ENCODE measurements at places on chromosomes 11 and 22.

DNA sequence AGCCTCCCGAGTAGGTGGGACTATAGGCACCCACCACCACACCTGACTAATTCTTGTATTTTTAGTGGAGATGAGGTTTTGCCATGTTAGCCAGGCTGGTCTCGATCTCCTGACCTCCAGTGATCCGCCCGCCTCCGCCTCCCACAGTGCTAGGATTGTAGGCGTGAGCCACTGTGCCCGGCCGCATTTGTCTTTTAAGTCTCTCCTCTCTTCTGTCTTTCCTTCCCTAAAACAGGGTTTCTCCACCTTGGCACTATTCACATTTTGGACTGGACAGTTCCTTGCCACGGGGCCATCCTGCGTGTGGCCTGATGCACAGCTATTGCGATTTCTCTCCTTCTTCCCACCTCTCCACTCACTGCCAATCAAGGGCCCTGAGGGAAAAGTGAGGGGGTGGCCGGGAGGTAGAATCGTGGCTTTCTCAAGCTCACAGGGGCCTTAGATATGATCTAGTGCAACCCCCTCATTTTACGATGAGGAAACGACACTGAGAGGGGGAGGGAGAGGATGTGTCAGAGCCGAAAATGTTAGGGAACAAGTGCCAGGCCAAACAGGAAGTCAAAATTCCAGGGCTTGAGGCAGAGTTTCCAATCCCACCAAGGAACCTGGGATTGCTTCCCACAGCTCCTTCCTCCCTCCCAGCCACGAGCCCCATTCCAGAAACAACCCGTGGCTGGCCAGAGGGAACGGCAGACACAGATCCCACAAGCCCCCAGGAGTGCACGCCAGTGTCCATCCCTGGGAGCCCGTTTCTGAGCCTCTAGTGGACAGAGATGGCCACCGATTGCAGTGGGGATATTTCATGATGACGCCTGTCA lies 21.2 kb downstream of the SCGB1A1 start:
- no peak for DNase-seq

DNA sequence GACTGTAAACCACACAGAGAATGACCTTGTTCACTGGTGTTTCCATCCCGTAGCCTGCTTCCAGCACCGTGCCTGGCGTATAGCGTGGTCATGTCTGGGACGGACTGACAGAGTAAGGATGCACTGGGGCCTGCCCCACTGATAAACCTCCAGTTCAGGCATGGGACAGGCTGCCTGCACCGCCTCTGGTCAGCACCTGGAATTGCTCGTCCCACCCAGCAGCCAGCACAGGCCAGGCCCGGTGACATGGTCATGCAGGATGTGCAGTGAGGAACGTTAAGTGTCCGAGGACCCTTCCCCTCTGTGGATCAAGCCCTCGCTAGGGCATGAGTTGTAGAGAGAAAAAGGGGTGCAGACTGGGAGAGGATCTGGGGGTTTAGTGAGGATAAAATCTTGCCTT lies 44.8 kb downstream of the LMO1 start:
- no peak for DNase-seq

DNA sequence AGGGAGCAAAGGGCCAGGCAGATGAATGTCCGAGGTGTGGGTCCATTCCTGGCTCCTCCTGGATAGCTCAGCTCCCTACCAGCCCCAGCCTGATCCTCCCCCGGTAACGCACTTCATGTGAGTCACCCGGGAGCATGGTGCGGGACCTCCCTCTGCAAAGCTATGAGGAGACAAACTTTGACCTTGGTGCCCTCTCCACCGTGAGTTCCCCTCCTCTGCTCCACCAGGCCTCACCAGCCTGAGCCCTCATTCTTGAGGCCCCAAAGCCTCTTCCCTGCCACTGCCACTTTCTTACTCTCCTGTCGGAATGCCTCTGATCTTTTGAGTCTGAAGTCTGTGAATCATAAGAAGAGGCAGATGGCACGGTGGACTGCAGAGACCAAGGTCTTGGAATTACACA lies 37.4 kb upstream of the CD82 start:
- no peak for DNase-seq

DNA sequence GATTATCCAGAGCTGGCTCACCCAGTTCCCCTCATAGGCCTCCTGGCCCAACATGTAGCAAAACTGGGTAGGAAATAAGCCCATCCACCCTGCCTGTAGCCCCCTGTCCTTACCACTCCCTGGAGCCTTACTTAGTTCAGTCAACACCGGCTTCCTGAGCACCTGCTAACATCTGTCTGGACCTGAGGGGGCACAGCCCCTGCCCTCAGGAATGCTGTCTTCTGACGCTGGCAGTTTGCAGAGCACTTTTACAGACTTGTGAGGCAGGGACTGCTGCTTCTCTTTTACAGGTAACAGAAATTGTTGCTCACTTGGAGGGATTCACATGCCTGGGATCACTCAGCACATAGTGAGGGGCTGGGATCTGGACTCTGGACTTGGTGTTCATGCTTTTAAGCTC lies 152.0 kb upstream of the TBCEL start:
- no peak for DNase-seq

DNA sequence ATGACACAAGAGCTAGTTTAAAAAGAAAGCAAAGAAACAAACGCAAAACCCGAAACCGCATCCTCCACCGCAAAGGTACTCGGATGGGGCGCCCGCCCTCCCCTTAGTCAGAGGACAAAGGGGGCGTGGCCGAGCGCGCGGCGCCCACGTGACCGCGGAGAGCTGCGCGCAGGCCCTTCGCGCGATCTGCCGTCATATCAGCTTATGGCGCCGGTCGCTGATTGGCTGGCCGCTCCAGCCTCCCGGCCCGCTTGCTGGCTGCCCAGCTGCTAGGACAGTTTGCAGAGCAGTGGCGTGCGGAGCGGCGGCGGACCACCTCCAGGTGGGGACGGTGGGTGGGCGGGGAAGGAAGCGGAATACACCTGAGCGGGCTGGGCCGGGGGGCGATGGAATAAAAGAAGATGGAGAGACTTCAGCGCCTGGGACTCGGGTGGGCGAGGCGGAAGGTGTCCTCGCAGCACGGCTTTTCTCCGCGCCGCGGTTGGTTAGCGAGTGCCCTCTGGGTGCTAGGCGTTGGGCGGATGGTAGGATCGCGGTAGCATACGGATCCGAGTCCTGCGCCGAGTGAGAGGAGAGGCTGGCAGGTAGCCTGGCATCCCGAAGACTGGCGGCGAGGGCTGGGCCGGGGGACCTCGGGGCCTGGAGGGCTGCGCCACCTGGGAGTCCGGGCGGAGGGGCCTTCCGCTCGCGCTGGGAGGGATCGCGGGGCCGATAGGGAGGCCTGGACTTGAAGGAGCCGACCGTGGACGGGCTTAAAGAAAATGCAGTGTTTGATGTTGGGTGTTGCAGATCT lies at the start of gene SC5D:
TSS of gene SC5D (plus strand) at position 277 of the 793 bp plus-strand sequence. CDS start 10,605 bp downstream, outside the sequence.
- DNase-seq, result peak; percentile 90

- no peak for DNase-seq
These were observed 201.8 kb upstream of the E2F8 start for GRCh38 chr11:19442554-19442910.

GRCh38 chr11:95505927-95506426 lies 275.0 kb upstream of the SESN3 start:
- no peak for DNase-seq

DNA sequence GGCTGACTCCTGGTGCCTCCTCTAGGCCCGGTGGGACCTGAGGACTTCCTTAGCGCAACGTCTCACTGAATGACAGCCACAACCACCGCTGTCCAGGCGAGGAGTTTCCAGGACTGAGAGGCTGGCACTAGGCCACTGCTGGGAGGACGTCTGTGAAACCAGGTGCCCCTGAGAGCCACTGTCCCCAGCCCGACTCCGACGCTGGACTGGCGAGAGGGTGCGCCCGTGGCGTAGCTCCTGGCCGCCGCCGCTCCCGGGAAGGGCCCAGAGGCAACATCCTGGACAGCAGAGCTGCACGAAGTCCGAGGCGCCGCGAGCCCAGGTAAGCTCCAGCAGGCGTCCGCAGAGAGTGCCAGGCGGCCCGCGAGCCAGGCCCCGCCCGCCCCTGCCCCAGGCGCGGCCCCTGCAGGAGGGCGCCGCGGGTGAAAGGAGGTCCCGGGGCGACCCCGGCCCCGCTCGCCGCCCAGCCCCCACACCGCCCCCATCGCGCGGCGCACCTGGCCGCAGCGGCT lies 525 bp downstream of the DGCR2 start:
- DNase-seq, result peak; percentile 17

- DNase-seq, result peak; percentile 71
These were observed 46.0 kb upstream of the PARVA start for GRCh38 chr11:12331239-12331874.

- no peak for DNase-seq
These were observed 3.7 kb downstream of the IL2RB start for GRCh38 chr22:37146051-37146385.

GRCh38 chr11:69280994-69281393 lies 13.0 kb upstream of the MYEOV start:
- no peak for DNase-seq

- no peak for DNase-seq
These were observed 9.1 kb downstream of the TPBGL start for GRCh38 chr11:75249704-75250103.

DNA sequence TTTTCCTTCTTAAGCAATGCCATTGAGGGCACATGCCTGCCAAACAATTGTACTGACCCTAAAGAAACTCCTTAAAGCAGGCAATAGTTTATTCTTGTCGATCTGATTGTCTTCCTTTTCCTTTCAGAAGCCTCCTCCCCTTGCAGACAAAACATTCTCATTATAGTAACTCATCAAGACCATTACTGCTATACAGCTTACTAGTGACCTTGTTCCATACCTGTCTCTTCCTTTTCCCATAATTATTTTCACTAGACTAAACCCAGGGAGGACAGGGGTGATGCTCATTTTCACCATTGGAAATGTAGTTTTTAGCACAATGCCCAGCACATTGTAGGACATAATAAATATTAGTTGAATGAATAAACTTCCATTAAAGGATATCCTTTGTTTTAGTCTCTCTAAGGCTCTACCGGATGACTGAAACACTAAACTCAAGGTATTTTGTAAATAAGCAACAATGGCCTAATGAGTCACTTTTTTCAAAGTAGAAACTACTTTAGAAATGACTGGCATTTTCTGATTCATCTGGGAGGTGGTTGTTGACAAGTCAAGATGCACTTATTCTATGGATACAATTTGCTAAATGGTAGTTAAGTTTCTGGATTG lies 9.3 kb upstream of the MSANTD4 start:
- DNase-seq, result no peak

- no peak for DNase-seq
These were observed 69.7 kb upstream of the CDON start for GRCh38 chr11:126132319-126132718.

DNA sequence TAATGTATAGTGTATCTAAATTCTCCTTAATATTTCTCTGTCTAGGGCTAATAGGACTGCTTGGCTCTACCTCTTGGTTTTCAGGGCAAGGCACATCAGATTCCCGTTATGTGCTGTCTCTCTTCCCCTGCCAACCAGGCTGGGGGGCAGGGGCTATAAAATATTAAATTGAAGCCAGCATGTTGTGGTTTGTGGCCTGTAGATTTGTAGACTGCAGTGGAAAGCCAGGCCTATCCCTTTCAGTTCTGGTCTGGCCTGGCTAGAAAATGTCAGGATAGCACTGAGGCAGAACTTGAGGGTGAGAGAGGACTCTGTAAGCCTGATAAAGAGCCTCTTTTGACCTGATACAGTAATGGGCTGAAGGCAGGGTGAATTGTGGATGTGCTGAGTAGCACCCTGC lies 14.4 kb upstream of the GRK2 start:
- no peak for DNase-seq

GRCh38 chr11:15509082-15509481 lies 394.4 kb downstream of the INSC start:
- no peak for DNase-seq

DNA sequence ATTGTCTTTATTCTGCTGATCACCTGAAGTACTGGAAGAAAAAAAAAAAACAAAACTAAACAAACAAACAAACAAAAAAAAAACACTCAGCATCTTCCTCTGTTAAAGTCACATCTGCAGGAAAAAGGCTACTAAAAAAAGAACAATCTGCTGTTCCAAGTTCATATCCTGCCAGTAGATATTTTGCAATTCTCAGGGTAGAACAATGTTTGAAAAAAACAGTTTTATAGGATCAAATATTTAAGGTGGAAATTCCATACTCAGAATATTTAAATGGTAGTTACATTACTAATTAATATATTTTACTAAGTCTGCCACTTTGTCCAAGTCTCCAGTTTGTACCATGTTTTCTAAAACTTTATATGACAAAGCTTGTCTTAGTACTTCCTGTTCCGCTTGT lies 175.2 kb downstream of the SBF2 start:
- DNase-seq, result no peak

Data from stimulated activated CD4-positive, alpha-beta T cell treated with anti-CD3 and anti-CD28 coated beads, Interleukin-12 subunit alpha, Interleukin-12 subunit beta, amount 100 ng/mL, for 24 hours (primary cell).